ENCODE measurements at places on chromosomes 4 and X.

DNA sequence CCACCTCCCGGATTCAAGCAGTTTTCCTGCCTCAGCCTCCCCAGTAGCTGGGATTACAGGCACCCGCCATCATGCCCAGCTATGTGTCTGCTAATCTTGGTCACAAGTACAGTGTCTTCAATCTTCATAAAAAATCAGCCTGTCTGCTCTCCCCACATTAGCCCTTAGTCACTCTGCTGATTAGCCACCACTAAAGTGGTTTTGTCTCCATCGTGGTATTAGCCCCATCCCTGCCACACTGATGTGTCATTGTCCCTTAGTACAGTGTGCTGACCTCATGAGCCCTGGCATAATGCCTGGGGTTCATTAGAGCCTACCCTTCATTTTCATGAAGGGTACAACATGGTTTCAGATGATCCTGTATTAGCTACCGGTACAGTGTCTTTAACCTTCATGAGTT is 49.9 kb downstream of the ZNF157 start:
- DNase-seq: no peak

DNA sequence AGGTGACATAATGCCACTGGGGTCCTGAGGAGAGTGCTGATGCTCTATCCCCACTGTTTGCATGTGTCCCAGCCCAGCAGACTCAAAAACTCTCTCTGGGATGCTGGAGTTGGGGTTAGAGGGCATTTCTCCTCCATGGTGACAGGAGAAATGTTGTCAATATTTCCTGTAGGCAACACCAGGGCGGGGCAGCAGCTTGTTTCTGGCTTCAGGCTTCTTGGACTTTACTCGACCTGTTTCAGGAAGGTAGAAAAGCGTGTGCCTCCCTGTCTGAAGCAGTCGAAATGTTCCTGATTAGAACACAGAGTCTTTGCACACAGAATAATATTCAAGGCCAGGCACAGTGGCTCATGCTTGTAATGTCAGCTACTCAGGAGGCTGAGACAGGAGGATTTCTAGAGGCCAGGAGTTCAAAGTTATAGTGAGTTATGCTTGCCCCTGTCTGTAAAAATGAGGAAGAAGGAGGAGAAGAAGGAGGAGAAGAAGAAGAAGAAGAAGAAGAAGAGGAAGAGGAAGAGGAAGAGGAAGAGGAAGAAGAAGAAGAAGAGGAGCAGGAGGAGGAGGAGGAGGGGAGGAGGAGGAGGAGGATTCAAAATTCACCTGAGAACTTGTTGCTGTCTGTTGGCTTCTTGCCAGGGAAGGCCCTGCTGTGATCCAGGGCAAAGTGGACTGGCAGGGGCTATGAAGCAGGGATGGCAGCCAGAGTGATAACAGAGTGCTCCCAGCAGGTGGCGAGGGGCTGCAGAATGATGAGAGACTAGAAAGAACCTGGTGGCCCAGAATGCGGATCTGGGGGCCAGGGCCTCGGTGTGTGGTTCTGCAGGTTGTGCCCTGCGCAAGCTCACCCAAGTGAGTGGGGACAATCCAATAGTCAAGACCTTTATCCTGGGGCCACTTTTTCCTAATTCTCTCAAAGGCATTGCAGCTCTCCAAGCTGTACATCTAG is 82.9 kb downstream of the RTL5 start:
- DNase-seq: peak; percentile 19

GRCh38 chrX:138930583-138930945 is 219.0 kb upstream of the FGF13 start:
- no peak for DNase-seq

- DNase-seq: peak; percentile 90
These were observed 49.9 kb downstream of the ELF4 start for GRCh38 chrX:130060122-130061069.

DNA sequence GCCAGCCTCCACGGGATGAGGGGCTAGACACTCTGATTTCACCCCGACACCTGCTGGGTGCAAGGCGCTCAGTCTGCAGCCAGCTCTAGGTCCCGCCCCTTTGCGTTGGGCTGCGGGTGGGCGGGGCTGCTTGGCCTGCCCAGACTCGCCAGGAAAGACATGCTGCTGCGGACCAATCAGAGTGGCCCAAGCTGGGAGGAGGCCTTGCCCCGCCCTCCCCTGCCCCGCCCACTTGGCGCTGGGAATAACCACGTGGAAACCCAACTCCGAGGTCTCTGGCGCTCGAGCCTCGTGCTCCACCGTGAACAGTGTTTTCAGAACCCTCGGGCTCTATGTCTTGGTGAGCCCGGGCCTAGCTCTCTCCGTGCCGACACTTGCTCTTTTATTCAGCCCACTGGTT is 5.3 kb upstream of the VMA21 start:
- no peak for DNase-seq

DNA sequence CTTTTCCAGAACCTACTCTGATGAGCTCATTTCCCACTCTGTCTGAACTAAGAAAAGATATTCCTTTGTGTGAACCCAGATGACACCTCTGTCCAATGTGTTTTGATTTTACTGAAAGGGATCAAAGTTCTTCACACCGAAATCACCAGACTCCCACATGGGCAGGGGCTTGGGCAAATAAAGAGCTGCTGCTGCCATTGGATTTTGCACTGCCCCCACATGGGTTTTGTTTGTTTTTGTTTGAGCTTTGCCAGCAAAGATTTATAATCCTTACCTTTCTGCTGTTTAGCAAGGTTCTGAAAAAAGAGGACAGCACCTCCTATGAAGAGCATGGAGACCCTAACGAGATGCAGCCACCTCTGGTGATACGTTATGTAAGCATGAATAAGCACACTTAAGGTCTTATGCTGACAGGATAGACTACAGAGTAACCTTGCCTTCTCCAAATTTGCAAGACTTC is 44.3 kb downstream of the HSD17B13 start:
- DNase-seq: no peak

DNA sequence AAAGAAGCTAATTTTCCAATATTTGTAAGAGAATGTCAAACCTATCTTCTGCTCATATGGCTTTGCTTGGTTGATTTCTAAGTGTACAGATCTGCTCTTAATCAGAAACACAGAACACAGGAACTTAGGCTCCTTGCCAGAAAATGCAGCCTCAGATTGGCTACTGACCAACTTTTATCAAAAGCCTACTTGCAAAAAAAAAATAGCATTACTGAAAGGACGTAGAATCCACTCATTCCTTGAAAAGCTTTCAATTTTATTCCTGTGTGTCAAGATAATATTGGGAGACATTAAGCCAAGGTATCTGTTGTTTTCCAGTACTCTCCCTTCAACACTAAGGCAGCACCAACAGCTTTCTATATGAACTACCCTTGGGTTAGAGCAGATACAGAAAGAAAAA is 127.6 kb upstream of the INTU start:
- DNase-seq: no peak

DNA sequence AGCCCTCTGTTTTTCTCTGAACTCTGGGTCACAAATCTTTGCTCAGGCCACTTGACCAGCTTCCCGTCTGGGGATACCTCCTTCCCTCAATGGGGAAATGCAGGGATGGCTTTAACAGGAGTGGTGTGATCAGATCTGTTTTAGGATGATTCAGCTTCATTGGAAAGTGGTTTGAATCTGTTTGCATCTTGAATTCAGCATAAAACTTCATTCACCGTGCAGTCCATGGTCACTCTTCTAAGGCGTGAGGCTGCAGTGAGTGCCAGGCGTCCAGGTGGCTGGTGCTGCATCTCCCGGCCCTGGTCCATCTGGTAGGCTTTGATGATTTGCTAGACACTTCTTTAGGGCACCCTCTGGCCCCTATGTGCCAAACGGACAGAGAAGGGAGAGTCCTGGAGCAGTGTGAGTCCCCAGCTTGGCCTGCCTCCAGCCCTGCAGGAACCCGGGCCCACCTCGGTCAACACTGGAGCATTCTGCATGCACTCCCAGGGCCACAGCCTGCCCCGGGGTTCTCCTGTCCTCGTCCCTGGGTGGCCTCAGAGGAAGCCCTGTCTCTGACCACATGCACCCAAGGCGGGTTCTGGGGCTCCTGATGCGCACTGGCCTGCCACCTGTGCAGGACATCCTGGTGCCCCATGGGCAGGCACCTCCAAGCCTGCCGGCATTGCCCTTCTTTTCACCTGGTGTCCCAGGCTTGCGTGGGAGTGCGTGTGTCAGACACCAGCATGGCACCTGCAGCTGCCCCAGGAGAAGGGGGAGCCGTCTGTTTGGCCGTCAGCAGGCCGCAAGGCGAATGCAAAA is 251.5 kb upstream of the PSAPL1 start:
- no peak for DNase-seq

DNA sequence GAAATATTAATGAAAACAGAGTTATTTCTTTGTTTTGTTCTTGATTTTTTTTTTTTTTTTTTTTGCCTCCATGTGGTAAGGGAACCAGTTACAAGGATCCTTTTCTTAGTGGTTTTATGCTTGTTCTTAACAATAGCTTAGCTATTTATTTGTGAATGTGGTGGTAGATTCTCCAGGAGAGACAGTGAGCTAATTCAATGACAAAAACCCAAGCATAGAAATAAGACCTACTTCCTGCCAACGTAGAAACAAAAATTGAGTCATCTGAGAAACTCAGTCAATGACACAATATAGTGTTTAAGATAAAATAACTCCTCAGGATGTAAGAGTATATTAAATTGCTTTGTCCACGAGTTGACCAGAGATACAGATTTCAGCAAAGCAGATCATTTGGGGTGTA is 863.8 kb upstream of the PABPC4L start:
- no peak for DNase-seq

DNA sequence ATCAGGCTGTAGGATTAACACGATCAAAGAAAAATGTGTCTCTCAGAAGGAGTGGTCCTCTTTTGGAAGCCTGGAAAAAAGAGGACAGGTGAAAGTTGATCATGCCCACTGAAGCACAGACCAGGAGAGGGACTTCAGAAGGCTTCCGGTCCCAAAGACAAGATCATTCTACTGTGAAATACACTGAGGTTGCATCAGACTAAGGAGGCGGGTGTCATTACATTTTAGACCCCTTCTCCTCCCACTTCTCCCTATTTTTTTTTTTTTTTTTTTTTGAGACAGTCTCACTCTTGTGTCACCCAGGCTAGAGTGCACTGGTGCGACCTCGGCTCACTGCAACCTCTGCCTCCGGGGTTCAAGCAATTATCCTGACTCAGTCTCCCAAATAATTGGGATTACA is 67.5 kb downstream of the RBM47 start:
- no peak for DNase-seq

DNA sequence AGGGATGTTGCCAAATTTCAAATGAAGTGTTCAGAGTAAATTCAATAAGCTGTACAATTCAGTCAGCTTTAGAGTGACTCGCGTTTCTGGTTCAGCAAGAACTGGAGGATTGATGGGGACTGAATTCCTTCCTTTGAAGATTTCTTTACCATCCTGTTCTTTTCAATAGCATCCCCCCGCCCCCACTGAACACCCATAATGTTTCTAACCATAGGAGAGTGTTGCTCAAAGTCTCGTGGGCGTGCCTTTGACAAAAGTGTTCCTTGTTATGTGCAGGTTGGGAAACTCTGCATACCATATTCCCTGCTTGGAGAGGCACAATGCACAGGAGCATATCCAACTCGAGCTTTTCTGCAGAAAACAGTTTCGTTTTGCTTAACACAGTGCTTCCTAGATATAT is 323.5 kb upstream of the CASK start:
- no peak for DNase-seq

DNA sequence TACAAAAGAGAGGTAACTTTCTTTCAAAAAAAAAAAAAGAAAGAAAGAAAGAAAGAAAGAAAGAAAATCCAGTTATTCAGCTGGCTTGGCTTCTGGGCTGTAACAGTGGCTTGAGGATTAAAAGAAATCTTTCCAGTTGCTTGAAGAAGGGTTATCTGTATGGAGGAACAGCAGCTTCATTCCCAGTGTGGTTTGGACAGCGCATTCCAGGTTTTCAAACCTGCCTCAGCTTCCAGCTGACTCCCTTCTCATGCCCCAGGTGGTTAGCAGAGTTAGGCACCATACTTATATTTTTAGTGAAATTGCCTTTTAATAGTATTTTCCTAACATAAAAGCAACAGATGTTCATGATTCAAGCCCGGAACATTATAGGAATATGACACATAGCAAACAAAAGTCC is 48.6 kb downstream of the TMEM164 start:
- DNase-seq: no peak

GRCh38 chrX:25156323-25156722 is 140.6 kb upstream of the ARX start:
- DNase-seq: no peak

DNA sequence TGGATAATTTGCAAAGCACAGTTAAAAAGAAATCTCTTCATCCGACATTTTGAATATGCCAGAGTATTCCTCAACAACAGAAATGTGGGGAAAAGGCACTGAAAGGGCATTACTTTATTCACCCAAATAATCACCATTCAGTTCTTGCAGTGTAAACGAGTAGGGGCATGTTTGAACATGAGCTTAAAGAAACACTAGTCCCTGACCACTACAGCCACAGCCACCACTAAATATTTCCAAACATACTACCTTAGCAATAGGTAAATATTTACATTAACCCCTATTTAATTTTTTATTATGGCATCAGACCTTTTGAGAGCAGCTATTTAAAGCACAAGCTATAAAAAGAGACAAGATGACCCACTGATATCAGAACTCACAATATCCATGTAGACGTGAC is 27.6 kb downstream of the MCF2 start:
- DNase-seq: no peak

- no peak for DNase-seq
These were observed 178.9 kb downstream of the ARAP2 start for GRCh38 chr4:36065274-36065871.

GRCh38 chr4:186144946-186145569 is 40.6 kb downstream of the FAM149A start:
- DNase-seq: peak; percentile 79

DNA sequence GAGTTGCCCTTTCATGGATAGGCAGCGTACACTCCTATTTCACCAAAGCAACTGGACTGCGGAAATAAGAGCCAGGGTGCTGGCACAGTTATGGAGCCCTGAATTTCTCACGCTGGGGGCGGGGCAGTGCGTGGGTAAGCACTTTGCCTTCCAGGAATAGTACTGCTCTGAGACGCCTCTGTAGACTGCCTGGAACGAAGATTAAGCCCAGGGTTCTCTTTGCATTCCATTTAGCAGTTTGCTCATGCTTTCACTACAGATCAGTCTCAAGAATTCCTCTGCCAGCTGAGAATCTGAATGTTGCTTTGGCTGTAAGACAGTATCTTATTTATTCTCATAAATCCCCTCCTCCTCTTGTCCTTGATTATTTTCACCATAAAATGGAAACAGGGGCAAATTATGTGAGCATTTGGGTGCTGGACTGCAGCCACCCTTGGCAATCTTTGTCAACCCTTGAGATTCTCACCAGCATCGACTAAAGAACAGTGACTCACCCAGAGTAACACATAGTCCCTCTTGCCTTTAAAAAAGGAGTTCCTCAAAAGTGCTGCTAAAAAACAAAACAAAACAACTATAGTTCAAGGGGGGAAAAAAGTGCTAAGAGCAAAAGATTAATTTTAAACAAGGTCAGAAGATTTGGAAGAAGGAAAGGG is 88.9 kb upstream of the CITED1 start:
- DNase-seq: no peak
